Stimulated activated CD4-positive, alpha-beta T cell treated with anti-CD3 and anti-CD28 coated beads, Interleukin-2, amount 100 ng/mL, for 4 hours (primary cell): ENCODE measurements at places on chromosomes 4 and X.

DNA sequence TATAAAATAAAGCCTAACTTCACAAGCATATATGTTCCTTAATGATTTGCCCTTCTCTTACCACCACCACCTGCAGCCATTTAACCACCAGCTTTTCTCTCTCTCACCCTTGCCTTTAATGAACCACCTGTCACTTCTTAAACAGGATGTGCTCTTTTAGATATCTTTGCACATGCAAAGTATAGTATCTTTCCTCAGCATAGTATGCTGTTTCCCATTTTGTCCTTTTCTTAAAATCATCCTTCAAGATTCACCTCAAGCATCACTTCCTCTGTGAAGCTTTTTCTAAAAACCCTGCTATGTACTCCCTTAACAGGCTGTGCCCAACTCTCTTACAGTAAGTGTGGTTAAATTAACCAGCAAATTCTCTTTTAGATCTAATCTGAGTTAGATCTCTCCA, 8.2 kb upstream of the CNOT6L start:
- no peak for DNase-seq

DNA sequence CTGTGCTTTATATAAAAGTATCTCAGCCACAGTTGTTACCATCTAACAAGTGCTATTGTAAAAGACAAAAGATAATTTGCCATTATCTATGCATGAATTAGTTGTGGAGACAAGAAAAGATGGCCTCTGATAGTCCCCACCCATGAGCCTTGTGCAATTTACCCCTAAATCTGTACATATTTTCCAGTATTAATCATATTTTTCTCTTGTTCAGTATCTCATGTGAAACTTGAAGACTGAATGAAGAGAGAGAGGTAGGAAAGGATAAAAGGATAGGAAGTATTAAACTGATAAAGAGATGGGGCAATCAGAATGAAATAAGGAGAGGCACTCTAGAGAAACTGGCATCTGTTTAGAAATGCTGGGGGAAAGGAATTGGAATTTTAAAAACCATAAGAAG, 3.7 kb downstream of the MYOZ2 start:
- DNase-seq, result no peak

GRCh38 chr4:83751336-83751949, 215.5 kb downstream of the GPAT3 start:
- DNase-seq, result no peak

GRCh38 chr4:52861171-52861823, 820 bp upstream of the RASL11B start:
- no peak for DNase-seq

DNA sequence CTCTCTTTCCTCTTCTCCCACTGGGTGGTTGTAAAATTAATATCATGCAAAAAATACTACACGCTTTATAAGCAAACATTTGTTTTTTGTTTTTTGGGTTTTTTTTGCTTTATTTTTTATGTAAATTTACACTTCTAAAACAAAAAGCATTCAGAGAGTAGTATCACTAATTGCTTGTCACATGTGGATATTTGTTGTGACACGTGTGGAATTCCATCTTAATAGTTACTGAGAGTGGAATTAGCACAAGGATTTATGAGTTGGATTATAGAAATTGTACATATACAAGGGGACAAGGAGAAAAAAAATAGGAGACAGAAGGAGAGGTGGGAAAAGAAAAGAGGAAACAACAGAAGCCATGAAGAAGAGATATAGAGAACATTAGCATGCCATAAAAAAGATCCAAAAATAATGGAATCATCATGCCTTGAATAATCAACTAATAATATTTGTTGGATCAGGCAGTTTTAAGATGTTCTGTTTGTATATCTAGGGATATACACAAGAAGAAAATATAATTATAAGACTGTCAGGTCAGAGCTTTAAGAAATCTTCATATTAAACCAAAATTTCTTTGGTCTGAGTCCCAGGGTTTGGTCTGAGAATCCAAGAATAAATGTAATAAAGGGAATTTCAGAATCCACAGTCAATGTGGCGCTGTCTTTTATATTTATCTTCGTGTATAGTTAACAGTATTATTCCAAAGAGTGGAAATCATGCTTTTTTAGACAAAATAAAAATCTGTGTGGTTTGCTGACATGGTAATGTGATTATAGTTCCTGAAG, 98.5 kb upstream of the INTU start:
- no peak for DNase-seq

DNA sequence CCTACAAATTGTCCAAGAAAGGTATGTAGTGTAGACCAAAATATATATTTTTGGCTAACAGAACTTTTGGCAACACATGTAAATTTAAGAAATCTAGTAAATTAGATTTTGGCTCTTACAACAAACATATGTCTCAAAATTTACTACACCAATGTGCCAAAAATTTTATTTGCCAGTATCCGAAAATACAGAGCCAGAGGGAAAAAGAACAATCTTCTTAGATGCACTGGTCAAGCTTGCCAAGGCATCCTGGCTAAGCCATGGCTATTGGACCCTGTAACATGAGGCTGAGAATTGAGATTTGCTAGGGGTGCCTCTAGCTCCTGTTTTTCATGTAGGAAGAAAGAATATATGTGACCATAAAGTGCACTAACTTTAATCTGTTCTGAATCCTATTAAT, 91.8 kb downstream of the GABRG1 start:
- DNase-seq, result no peak

GRCh38 chrX:120568035-120568434, 7.3 kb upstream of the CUL4B start:
- no peak for DNase-seq

DNA sequence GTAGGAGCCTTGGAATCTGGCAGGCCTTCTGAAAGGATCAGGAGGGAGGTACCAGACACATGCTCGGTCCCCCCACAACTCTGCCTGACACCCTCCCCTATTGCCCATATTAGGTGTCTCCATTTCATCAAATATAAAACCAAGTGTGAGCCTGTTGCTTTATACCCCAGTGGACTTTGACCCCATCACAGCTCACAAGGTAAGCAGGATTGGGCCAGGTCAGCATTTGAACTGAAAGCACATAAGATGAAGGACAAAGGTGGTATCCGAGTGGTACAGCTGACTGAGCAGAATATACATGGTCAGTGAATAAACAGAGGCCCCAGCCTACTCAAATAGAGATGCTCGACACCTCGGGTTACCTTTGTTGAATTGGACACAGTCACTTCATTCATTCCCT, 20.0 kb downstream of the SLC25A43 start:
- no peak for DNase-seq

- no peak for DNase-seq
Observed at GRCh38 chrX:17580539-17581152, 156.6 kb upstream of the SCML1 start.

GRCh38 chrX:153565996-153566580, 32.9 kb downstream of the CCNQ start:
- DNase-seq, result no peak

- DNase-seq, result no peak
Observed at GRCh38 chr4:120443116-120443515, 376.5 kb upstream of the MAD2L1 start.

DNA sequence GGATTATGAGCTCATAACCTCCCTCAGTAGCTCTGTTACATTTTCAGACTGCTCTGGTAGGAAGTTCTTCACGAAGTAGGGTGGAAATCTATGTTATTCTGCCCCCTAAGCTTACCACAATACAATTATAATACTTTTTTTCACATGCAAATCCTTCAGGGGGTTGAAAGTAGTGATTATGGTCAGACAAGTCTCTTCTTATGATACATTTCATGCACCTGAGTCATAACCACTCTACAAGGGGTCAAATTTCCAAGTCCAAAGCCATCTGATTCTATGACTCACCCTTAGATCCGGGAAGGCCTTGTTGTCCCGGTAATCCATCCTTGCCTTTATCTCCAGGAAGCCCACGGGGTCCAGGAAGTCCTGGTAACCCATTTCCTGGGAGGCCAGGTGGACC, 95.2 kb downstream of the ATG4A start:
- no peak for DNase-seq

DNA sequence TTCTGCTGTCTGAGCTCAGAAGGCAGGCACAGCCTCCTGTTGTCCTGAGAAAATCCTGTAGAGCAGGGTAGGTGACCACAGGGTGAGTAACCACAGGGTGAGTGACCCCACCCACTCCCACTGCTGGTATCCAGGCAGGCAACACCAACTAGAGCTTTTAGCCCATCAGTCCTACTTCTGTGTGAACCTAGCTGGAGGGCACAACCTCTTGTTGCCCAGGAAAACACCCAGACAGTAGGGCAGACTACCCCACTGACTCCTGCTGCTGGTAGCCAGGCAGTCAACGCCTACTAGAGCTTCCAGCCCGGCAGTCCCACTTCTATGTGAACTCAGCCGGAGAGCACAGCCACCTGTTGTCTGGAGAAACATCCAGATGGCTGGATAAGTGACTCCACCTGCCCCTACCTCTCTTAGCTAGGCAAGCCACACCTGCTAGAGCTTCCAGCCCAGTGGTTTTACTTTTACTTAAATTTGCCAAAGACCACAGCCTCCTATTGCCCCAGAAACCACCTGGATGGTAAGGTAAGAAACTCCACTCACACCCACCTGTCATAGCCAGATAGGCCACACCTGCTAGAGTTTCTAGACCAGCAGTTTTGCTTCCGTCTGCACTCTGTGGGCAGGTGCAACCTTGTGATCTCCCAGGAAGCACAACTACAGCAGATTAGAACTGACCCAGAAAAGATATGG, 371.6 kb downstream of the INPP4B start:
- no peak for DNase-seq

DNA sequence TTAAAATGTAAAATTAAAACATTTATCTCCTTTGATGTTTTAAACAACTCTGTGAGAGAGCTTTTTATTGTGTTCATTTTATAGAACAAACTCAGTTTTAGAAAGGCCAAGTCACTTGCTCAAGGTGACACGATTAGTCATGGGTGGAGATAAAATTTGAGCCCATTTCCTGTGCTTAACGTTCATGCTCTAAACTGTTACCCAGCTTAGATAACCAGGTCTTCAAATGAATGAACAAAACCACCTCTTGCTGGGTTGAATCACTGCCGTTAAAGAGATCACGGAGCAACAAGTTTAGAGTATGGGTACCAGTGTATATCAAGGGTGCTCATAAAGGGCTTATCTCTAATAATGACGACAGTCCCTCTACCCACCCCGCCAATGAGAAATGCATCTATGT, 10.2 kb upstream of the CASK start:
- no peak for DNase-seq

GRCh38 chr4:112552668-112553067, 36.7 kb upstream of the NEUROG2 start:
- no peak for DNase-seq

DNA sequence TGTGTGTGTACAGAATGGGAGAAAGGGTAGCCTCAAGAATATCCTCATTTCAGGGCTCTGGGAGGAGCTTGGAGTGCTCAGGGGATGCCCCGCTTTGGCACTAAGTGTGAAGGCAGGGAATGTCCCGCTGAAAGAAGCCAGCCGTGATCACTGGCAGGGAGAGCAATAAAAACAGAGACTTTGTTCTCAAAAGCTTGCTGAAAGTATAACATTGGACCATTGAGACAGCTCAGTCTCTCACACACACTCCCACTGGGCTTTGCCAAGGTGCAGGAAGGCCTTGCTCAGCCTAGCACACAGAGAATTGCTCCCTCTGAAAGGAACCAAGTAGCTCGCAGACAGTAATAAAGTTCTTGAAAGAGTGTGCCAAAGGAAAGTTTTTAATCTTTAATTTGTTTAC, 143.8 kb upstream of the SLITRK2 start:
- DNase-seq, result no peak

DNA sequence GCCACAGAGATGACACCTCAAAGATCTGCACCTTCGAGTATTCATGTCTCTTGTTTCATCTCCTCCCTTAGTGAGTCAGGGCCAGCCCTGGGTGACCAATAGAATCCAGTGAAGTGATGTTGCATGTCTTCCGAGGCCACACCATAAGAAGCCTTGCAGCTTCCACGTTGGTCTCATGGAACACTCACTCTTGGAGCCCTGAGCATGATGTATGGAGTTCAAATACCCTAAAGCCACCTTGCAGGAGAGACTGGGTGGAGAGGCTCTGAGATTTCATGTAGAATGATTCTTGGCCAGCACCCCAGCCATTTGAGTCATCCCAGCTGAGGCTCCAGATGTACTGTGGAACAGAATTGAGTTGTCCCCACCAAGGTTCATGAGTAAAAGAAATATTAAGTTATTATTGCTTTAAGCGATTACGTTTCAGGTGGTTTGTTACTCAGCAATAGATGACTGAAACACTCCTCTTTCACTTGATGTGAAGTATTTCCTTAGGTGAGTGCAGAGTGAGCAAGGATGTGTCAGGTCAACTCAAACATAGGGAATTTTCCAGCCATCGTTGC, 5.0 kb upstream of the RP2 start:
- no peak for DNase-seq

- DNase-seq, result no peak
Observed at GRCh38 chr4:168562041-168562571, 65.3 kb downstream of the PALLD start.

- DNase-seq, result no peak
Observed at GRCh38 chr4:48798117-48798516, 18.0 kb upstream of the FRYL start.

DNA sequence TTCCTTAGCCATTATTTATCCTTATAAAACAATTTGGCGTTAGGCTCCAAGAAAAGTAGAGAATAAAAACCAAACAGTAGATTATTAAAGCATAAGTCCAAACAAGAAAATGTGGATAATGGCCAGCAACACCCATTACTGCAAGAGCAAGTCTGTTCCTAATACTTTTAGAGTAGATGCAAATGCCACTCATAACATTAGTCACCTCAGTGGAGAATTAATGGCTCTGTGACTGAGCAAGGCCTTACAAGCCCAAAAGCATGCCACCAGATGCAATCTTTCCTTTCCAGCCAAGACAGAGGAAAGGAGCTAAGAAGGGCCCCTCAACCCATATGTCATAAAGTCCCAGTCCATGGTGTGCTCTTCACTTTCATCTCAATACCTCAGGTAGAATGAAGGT, 373.8 kb downstream of the OPHN1 start:
- no peak for DNase-seq

GRCh38 chr4:52376132-52376704, 282.9 kb downstream of the USP46 start:
- DNase-seq, result no peak

- DNase-seq, result no peak
Observed at GRCh38 chr4:136489101-136489500, 1043.2 kb downstream of the PCDH18 start.

DNA sequence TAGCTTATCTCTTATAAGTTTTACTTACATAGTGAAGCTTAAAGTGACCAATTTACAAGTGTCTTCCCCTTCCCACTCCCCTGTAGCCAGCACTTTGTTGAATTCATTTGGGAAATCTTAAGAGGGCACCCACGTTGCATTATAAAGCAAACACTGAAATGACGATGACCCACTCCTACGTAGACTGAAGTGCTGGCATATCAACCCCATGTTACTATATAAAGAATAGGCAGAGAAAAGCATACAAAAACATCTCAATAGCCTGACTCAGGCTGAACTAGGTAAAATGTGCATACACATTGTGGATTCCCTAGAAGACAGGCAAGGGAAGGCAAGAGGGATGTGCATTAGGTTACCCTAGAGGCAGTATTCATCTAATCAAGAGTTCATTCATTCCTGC, 313.4 kb downstream of the TENM3 start:
- DNase-seq, result no peak

GRCh38 chr4:99696801-99697200, 39.2 kb upstream of the C4orf54 start:
- DNase-seq, result no peak

GRCh38 chrX:2342281-2342688, 158.5 kb downstream of the DHRSX start:
- DNase-seq, result no peak
